ENCODE measurements at places on chromosomes 13 and 19. TPM values are rescaled to one million over a fixed set of nuclear protein-coding genes. Genes with fewer than 3 reads are reported as not detected.

IFNL4 gene
- not detected for total RNA-seq

SIX5 gene
- total RNA-seq = 2.4 TPM

CEACAM4 gene
- not detected for total RNA-seq

- DNase-seq = peak; percentile 84
Observed at GRCh38 chr13:99086267-99087097, 108.6 kb upstream of the DOCK9 start.

- no peak for DNase-seq
Observed at GRCh38 chr19:56291867-56292266, 19.3 kb downstream of the EDDM13 start.

DNA sequence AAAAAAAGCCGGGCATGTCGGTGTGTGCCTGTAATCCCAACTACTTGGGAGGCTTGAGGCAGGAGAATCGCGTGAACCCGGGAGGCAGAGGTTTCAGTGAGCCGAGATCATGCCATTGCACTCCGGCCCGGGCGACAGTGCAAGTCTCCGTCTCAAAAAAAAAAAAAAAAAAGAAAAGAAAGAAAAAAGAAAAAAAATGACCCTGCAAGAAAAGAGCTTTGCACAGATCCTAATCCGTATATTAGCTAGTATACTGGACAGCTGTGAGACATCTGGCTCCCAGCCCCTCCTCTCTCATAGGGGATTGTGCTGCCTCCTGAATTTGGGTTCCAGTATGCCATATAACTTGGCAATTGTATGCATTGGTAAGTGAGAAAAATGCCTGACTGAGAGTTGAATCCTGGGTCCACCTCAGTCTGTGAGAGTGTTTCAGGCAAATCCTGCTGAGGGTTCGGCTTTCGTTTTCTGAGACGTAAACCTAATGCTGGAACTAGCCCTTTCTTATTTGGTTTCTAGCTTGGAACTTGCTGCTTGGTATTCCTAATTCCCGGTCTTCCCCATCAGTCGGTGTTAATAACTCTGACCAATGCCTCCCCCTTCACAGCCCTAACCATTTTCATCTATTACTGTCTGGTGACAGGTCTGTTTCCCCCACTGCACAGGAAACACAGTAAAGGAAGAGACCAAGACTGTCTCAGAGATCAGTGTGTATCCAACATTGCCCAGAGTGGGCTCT lies 1.3 kb upstream of the AKT2 start:
- DNase-seq = no peak

- no peak for DNase-seq
Observed at GRCh38 chr19:33383720-33384292, 10.3 kb downstream of the CEBPG start.

- no peak for DNase-seq
Observed at GRCh38 chr19:32642771-32643170, 32.2 kb downstream of the ANKRD27 start.

- no peak for DNase-seq
Observed at GRCh38 chr19:23403581-23404324, 8.5 kb upstream of the ZNF91 start.

- DNase-seq = no peak
Observed at GRCh38 chr13:111962431-111962891, 104.5 kb upstream of the SOX1 start.

DNA sequence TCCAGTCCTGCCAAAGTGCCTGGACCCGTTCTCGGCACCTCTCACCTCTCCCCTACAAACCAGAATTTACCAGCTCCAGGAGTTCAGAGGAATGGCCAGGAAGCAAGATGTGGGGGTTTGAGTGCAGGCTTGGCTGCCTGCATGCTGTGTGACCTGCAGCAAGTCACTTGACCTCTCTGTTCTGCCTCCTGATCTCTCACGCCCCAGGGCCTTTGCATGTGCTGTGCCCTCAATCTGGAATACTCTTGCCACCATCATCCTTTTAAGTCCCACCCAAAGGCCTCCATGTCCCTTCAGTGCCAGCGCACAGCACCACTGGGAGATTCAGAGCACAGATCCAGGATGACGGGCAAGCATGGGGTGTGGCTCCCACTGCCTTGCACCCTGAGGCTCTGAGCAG lies 43.4 kb downstream of the MYO9B start:
- no peak for DNase-seq

- no peak for DNase-seq
Observed at GRCh38 chr19:7746903-7747884, at the start of gene CD209. TSS of gene CD209 (minus strand) at chr19:7747534. CDS start at chr19:7747511, 23 bp downstream.

- DNase-seq = no peak
Observed at GRCh38 chr19:51417810-51418157, 342 bp upstream of the SIGLEC10 start.

DNA sequence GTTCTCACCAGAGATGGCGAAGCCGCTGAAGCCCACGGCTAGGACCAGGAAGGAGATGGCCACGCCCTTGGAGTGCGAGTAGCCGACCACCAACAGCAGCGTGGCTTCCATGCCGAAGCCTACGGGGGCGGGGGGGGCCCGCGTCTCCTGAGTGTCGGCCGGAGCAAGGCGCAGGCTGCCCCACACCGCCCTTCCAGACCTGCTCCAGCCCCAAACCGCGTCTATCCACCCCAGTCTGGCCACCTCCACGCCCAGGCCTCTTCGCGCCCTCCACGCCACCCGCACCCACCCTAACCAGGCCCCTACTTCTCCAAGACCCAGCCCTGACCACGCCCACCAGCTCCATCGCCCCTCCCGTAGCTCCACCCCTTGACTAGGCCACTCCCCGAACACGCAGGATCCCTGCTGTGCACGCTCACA lies 6.2 kb downstream of the GFY start:
- DNase-seq = peak; percentile 55

GRCh38 chr13:112510987-112511685 lies 76.8 kb downstream of the TUBGCP3 start:
- no peak for DNase-seq

DNA sequence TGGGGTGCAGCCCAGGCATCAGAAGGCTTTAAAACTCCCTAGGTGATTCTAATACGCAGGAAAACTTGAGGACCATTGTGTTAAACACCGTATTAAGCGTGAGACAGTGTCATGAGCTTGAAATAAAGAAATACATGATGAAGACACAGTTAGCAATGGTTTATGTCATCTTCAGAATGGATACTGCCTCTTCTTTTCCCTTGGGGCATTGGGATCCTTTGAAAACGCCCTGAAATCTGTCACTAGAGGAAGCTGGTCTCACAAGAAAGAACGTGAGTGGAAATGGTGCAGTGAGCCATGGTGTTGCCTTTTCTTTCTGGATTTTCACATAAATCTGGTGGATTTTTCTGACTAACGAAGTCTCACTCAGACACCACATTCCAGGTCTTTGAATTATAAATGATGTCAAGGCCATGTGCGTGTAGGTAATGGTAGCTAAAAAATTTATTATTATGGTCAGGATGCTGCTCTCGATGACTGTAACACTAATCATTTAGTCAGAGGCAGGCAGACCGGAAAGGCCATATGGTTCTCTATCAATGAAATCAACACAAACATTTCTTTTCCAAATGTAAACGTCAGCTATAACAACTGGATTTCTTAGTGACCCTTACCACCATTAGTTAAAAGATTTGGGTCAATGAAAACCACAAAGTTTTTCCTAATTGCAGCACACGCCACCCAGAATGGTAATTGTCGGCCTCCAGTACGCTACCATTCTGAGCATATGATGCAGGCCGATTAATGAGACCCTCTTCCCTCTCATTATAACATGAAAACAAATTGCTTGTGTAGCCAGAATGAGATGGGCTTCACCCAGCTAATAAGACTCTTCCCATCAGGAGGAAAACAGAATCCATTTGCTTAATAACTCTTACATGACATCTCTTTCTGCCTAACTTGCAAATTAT lies 105.6 kb downstream of the SLC7A1 start:
- no peak for DNase-seq

GRCh38 chr19:42174958-42175734 lies 42.3 kb downstream of the DEDD2 start:
- DNase-seq = no peak

DNA sequence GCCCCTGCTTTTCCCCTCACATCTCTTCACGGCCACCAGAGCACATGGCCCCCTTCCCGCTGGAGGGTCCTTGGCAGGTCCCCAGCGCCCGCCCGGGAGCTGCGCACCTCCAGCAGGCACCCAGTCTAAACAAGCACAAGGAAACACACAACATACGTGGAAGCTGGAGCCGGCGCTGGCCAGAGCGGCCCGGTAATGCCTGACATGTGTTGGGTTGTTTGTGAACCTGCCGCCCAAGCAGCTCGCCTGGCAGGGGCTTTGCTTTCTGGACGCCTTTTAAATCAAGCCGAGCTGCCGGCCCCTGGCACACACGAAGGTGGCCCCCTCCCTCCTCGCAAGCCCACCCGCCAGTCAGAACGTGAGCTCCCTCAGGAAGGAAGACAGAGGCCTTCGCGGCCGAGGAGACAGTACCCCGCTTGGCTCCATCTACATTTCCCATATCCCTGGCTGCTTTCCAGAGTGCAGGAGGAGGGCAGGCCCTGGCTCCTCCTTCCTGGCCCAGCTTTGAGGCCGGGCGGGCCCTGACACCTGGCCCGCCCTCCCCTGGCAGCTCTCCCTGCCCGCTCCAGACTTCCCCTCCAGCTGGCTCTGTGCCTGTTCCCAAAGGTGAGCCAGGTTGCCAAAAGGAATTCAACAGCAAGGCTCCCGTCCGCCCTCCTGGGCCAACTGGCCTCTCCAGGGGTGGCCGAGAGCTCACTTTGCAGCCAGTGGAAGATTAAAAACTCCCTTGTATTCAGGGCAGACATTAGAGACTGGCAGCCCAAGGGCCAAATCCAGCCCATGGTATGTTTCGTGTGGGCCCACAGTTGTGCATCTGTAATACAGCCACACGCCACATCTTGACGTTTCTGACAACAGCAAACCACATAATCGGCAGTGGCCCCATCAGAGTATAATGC lies 28.7 kb downstream of the COMP start:
- DNase-seq = no peak

DNA sequence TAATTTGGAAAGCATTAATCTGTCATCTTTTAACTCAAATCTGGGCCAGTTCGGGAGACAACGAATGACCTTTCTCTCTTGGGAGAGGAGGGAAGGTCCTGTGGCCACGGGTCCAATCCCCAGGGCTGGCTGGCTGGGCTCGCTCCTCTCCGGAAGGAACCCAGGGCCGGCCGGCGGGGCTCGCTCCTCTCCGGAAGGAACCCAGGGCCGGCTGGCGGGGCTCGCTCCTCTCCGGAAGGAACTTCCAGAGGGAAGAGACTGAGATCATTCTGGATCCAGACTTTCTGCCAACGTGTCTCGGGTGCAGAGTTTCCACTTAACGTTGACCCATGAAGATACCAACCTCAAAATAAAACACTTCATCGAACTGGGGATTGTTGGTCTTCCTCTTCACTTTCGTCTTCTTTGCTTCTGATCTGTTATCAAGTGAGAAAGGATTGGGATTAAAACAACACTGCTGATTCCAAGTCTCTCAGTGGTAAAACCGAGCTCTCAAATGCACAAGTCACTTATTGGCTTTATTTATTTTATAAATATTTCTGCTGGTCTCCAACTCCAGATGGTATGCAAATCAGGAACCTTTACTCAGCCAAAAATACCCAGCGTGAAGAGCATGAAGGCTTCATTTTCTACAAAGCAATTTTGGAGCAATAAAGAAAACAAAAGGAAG lies 53.3 kb upstream of the C13orf46 start:
- DNase-seq = no peak

Measured in B cell (primary cell).